ENCODE measurements at places on chromosomes 13 and 19.
A peak's percentile ranks its signal among the peaks of the same experiment; 100 is the strongest.

GRCh38 chr13:114095486-114095885 lies 36.9 kb downstream of the RASA3 start:
- DNase-seq = no peak

DNA sequence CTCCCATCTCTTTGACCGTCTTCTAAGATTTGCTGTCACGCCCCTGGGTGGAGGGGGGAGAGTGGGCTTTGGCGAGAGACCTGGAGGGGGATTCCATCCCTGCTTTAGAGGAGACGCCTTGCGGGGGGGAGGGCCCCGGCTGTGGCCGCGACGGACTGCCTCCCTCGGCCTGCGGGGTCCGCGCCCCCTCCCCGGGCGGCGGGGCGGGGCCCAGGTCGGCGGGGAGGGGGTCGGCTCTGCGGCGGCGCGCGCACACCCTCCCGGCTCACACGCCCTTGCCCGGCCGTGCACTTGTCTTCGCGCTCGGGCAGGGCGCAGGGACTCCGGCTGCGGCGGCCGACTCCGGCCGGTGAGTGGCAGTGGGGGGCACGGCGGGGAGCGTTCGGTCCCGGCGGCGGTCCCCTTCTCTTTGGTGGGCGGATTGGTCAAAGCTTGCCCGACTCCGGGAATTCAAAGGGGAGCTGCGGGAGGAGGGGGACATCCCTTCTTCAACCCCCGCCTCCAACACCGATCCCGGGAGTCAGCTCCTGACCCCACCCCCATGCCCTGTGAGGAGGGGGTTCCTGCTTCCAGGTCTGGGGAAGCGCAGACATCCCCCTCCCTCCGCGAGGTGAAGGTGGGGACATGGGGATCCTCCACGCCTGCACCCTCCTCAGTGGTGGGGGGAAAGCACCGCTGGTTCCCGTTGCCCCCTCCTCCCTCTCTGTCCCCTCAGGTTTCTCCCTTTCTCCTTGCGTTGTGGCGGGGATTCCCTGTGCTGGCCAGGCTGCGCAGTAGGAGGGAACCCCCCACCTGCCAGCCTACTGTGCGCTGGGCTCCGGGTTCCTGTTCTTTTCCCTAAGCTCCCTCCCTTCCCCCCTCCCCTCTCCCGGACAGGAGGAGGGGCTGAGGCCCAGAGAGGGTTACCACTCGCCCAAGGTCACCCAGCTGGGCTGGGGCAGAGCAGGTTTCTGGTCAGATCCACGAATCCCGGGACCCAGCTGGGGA lies 14.6 kb upstream of the KCNN1 start:
- no peak for DNase-seq

- DNase-seq = no peak
Observed at GRCh38 chr13:47519626-47520025, 481.4 kb downstream of the SUCLA2 start.

DNA sequence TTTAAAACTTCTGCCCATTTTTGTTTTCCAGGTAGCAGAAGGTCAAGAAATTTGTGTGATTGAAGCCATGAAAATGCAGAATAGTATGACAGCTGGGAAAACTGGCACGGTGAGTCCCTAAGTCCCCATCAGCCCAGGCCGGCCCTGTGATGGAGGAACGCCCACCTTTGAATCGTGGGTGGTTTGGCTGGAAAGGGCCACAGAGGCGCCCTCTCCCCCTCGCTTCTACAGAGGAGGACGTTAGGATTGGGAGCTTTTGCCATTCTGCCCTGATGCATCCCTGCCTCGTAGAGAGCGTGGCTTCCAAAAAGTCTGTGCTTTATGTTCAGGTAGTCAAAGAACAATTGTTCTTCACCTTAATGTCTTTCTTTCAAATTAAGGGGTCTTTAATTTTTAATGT lies 60.9 kb downstream of the GGACT start:
- DNase-seq = no peak

DNA sequence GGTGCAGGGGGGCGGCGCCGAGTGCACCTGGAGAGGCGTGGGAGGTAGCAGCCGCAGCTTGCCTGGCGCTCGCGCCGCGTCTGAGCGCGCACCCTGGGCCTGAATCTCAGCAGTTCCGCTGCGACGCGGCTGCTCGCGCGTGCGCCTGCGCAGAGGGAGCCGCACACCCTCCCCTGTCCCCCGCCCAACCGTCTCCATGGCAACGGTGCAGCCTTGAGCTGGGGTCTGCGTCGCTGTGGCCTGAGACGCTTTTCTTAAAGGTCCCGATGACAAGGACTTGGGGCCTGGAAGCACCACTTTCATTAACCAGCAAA lies at the start of gene PNMA8B:
Gene PNMA8B, minus strand, starts transcription at position 82 of the 314 bp plus-strand sequence. CDS start 402 bp downstream, outside the sequence.
- peak; percentile 91 for DNase-seq

DNA sequence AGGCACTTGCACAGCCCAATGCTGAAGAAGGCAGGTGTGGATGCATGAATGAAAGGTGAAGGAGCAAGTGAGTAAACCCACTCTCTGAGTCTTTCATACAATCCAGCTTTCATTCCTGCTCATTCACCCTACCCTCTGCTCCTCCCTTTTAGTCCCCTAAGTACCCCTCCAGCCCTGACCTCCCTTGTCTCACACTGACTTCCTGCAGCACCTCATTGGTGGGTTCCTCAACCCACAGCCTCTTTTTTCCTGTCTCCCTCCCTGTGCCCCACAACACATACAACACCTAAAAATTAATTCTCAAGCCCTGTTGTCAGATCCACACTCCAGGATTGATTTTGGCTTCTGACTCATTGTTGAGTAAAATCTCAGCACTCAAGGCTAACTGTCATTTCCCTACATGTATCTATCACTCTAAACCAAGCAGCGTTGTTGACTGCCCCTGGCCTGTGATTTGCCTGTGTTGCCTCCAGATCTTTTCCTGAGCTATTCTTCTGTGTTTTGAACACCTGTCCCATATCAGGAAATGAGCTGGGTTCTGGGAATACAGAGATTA lies 177.3 kb upstream of the SERP2 start:
- DNase-seq = no peak

All from femur (tissue), 1 donor.